ENCODE measurements at places on chromosomes 2 and 18.

DNA sequence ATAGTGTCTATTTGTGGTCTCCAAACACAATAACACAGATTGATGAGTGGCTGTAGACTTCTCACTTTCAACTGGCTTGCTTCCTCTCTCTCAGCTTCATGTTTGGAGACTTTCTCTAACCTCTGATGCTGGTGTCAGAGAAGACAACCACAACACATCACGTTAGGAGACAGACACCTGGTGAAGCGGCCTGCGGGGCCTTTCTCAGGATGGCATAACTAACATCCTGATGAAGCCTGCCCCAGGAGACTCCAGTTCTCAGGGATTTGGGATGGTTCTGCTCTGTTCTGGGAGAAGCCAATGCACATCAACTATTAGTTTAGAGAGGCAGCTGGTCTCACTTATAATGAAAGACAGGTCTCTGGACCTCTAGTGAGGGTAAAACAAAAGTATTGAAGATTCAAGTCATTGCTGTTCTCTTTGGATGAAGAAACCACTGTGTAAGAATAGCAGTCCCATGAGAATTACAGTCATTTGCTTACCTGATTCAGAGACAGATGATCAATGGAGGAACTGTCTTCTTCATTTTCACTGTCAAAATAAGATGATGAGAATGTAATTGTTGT lies 2.0 kb downstream of the IL1A start:
- DNase-seq = no peak

DNA sequence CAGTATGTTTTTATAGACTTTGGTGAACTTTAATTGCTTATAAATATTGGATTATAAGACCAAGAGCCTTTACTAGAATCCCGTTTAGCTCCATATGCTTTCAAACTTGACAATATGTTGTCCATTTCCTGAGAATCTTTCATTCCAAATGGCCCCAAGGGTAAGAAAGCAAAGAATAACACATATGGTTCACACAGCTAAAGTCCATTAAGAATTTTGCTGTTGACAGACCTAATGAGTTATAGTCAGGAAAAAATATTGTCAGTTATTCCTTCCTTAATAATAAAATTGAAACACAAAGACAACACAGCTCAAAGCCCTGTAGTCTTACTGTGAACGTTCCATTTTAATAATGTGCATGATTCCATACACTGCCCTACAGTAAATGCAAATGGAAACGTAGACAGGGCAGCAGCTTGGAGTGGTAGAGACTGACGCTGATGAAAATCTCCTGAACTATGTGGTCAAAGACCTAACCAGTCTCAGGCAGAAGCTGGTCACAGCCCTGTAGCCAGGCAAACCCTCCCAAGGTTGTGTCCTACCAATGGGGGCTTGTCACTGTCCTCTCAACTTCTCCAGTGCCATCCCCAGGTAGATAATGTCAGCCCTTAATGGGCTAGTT lies 49.0 kb upstream of the ATIC start:
- no peak for DNase-seq

GRCh38 chr2:117976581-117976980 lies 37.3 kb downstream of the CCDC93 start:
- DNase-seq = no peak

DNA sequence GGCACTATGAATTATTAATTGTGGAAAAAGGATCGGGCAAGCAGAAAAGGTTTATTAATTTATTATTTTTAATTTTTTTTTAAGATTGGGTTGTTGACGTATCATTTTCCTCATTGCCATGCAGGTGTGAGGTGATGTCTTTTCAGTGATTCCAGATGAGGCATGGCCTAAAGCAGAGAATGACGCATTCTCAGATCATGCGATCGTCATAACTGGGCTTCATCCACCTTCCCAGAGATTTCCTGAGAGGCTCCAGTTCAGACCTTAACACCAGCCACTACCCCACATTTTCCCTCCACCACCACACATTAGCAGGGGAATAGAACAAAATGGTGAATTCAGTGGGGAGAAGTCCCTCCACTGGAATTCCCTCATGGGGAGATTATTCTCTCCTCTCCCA lies 518.4 kb upstream of the SPHKAP start:
- DNase-seq = no peak

GRCh38 chr2:7516484-7517063 lies 599.4 kb downstream of the RNF144A start:
- no peak for DNase-seq

DNA sequence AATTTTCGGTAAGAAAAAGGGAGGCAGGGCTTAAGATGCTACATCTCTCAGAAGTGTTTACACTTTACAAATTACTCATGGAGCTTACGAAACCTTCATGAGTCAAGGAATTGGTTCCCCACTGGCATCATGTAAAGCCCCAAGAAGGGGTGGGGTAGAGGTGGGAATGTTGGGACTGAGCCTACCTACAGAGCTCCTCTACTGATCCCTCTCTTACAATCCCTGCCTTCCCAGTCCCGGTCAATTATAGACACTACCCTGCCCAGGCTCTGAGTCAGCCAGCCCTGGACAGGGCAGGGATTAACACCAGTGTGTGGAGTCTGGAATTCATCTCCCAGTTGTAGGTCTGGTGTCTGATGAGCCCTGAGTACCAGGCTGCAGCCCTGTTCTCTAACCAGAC lies 248.9 kb downstream of the PAX3 start:
- DNase-seq = no peak

GRCh38 chr2:47016172-47016913 lies 100.7 kb upstream of the MCFD2 start:
- DNase-seq = no peak

DNA sequence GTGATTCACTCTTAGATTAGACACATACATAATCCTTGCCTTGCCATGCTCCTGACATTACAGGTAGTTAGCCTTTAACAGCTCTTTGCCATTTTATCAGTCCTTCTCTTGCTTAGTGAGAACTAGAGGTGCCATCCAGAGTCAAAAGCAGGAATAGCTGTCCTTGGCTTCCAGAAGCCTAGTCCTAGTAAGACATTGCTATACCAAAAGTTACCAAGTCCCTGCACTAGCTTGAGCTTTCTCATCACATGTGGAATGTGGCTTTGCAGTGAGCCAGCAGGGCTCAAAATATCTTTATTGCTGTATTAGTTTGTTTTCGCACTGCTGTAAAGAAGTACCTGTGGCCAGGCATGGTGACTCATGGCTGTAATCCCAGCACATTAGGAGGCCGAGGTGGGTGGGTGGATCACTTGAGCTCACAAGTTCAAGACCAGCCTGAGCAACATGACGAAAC lies 104.7 kb upstream of the NOSTRIN start:
- DNase-seq = no peak
